Amniotic epithelial cell (primary cell): ENCODE measurements at places on chromosomes 13 and 19.
A peak's percentile ranks its signal among the peaks of the same experiment; 100 is the strongest.

DNA sequence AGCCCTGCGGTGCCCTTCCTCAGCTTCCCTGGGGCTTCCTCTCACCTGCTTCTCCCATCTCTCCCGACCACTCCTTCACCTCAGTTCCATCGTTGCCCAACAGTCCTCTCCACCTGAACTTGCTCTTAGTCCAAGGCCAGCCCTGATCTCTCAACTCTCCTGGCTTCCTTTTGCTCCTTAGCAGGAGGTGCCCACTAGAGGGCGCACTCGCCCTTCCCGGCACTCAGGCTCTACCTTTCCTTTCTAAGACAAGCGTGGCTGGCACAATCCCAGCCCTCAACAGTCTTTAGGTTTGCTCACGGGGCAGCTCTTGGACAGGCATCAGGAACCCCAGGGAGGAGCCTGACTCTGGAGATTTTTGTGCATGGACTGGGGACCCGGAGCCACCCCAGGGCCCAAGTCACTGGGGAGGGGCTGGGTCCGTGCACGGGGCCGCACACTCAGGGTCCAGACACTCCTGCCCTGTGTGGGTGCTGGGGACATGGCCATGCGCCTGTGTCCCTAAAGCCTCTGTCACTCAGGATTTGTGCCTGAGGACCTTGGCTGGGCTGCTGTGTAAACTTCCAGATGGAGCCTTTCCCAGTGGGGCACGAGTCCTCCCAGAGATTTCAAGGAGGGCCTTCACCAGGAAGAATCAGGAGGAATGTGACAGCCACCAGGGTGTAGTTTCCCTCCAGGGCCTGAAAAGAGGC is 12.1 kb upstream of the CEACAM8 start:
- DNase-seq: peak; percentile 17

DNA sequence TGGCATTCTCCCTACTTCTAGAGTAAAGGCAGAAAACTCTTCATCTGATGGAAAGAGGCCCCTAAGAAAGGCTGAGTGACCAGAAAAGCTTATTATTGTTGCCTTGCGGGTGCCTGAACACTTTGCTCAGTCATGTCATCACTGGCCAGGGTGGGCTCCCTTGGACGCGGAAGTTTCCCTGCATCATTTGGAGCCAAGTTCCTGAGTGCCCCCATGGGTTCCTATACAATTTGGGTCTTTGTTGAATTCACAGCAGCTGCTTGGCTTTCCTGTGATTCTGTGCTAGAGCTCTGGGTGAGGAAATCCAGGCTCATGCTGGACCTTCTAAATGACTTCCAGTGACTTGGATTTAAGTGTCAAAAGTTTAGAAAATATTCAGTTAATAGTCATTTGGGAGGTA is 232.9 kb downstream of the LHFPL6 start:
- DNase-seq: no peak

DNA sequence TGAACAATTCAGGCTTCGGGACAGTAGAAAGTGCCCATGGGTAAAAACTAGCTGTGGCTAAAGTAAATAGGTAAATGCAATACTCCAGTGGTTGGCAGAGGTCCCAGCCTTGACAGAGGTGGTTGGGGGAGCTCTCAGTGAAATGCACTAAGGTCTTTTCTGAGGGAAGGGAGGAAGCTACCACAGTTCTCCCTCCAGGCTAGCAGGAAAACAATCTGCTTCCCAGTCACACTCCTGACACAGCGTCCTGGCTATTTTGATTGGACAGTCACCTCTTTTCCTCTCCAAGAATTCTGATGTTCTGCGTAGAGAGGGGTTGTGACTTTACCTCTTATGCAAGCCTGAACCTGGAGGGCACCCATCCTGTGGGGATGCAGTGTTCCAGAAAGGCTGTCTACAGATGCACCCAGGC is 128.7 kb downstream of the CYSLTR2 start:
- no peak for DNase-seq

DNA sequence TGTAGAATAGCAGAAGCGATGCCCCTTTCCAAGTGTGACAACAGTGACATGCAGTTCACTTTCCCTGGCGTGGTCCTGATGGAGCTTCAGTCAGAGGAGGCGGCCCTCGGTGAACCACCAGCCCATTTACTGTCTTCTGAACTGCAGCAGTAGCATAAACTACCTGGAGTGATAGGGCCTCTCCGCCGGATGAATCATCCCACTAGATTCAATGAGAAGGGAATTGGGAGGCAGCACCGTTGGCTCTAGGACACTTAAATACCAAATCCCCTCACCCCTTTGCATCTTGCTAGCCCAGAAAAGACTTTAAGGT is 112.8 kb upstream of the GPR12 start:
- no peak for DNase-seq

DNA sequence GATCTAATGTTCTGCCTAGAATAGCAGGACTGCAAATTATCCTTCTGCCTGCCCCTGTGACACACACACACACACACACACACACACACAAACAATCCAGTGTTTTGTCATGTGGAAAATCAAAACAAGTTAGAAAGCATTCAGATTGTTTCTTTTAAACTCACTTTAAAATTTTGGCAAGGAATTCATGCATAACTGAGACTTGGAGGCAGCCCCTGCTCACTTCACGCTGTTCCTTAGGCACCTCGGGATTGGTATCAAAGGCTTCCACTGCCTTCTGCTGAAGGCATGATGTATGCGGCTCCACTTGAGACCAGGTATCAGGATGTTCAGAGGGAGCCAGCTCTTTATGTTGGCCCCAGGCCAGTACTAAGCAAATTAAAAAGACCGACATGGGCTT is 158.7 kb downstream of the OXGR1 start:
- DNase-seq: no peak

DNA sequence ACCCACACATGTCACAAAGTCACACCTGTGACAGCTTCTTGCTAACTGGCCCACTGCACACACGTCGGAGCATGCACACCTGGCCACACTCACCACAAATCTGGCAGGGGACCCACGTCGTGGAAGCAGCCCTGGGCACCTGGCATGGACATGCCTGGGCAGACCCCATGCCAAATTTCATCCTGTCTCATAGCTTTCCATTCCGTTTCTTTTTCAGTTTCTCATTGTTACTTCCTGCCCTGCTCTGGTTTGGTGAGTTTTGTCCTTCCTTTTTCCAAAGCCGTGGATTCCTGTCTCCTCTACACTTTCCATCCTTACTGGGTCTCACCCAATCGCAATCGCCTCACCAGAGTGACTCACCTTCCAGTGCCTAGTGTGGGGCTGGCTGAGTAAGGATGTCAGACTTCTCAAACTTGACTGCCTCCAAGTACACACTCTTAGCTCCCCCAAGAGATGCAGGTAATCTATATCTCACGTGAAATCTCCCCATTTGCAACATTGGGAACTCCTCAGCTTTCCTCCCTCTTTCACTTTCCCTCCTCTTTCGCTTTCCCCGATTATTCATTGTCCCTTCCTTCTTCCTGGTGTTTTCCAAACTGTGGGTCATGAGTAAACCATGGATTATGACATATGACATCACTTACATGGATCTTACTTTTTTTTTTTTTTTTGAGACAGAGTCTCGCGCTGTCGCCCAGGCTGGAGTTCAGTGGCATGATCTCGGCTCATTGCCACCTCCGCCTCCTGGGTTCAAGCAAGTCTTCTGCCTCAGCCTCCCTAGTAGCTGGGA is 1.6 kb upstream of the BBC3 start:
- peak; percentile 63 for DNase-seq

GRCh38 chr13:105827111-105827809 is 708.2 kb downstream of the EFNB2 start:
- DNase-seq: no peak

GRCh38 chr13:97026531-97027161 is 32.4 kb upstream of the OXGR1 start:
- DNase-seq: no peak

- peak; percentile 98 for DNase-seq
Measured at GRCh38 chr13:110546926-110547325, 14.6 kb downstream of the RAB20 start.

DNA sequence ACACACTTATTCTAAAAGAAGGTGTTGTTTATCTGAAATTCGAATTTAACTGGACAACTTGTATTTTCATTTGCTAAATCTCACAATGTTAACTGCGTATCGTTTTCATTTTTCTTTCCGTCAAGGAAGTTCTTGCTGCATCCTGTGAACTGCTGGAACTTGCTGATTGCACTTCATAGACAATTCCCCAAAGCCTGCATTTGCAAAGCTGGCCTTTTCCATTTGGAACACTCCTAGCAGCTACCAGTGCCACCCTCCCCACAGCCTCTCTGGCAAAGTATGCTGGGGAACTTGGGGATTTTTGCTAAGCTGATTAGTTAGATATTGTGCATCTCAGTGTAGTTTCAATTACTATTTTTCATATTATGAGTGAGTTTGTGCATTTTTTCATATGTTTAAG is 20.4 kb upstream of the ARGLU1 start:
- no peak for DNase-seq
